IMR-90 (cell line): ENCODE measurements at places on chromosomes 11 and 22.

DNA sequence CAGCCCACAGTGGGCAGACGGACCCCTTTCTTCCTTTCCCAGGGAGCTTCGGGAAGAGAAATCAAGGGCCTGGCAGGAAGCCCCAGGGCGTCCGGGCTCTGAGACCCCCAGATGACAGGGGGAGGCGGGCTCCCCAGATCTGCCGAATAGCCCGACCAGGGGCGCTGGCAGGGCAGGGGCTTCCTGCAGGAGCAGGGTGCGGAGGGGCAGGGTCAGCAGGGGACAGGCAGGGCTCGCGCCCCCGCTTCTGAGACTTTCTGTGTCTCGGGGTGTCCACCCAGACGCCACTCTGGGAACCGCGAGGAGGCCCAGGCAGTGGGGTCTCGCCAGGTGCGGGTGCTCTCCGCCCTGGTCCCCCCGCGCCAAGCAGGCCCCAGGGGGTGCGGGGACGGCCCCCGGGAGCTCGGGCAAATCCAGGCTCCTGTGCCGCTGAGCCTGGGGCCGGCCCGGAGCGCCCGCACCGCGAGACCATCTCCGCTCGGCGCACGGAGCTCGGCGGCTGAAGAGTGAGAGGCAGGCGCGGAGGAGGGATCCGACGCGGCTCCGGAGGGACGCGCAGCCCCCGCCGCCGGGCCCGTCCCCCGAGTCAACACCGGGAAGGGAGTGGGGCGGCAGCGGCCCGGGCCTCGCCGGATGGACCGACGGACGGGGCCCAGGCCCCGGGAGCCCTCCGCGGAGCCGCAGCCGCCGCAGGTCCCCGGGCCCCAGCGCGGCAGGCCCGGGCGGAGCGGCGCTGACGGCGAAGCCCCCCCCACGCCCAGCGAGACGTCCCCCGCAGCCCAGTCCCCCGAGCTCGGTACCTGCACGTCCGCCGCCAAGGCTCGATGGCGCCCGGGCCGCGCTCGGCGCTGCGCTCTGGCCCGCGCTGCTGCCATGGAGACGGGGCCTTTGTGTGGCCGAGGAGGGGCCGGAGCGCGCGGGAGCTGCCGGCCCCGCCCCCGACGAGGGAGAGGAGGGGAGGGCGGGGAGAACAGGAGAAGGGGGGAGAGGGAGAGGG lies at the start of gene PLXNB2:
PLXNB2 (minus strand) TSS at position 894 of the 997 bp plus-strand sequence. CDS start 17,062 bp downstream, outside the sequence.
- DNase-seq: peak; percentile 80

DNA sequence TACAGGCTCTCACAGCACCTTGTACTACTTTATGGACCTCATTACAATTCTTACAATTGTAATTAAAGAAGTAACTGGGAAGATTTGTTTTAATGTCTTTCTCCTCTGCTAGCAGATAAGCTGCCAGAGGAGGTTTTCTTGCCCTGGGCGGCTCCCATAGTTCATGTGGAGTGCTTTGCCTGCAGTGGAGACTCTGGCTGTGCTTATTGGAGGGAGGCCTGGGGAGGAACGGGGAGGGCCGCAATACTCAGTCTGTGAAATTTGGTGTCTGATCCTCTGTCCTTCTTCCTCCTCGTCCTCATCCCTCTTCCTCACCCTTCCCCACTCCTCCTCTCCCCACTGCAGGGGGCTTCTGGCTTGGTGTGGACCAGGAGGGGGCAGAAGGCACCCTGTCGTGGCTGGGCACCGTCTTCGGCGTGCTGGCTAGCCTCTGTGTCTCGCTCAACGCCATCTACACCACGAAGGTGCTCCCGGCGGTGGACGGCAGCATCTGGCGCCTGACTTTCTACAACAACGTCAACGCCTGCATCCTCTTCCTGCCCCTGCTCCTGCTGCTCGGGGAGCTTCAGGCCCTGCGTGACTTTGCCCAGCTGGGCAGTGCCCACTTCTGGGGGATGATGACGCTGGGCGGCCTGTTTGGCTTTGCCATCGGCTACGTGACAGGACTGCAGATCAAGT lies 5.6 kb downstream of the SLC35C1 start:
- DNase-seq: no peak

GRCh38 chr11:76280151-76280881 lies 74.0 kb upstream of the WNT11 start:
- no peak for DNase-seq

GRCh38 chr11:63882555-63883242 lies 34.3 kb downstream of the RCOR2 start:
- DNase-seq: no peak

DNA sequence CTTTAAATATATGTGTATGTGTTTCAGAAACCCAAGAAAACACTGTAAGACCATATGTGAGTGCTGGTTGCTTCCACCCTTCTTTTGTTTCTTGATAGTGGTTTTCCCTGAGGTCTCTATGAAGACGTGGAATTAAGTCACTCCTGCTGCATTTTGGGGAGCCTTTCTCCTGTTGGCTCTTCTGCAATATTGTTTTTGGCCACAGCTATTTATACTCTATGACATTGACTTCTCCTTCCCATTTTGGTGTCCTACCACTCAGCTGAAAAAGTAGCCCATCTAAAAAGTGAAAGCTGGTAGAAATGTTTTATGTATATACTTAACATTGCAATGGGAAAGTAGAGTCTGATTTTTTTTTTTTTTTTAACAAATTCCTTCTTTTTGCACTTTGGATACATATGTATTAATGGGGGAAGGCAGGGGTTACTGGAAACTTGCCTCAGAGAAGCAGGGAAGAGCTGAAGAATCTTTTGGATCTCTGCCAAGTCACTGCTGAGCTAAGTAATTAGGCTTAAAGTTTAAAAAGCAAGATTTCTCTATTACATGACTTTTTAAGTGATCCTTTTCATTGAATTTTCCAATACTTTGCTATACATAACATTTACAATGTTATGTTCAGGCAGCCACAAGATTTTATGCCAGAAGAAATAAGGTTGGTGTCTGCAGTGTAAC lies 1.8 kb downstream of the TTC17 start:
- peak; percentile 42 for DNase-seq

DNA sequence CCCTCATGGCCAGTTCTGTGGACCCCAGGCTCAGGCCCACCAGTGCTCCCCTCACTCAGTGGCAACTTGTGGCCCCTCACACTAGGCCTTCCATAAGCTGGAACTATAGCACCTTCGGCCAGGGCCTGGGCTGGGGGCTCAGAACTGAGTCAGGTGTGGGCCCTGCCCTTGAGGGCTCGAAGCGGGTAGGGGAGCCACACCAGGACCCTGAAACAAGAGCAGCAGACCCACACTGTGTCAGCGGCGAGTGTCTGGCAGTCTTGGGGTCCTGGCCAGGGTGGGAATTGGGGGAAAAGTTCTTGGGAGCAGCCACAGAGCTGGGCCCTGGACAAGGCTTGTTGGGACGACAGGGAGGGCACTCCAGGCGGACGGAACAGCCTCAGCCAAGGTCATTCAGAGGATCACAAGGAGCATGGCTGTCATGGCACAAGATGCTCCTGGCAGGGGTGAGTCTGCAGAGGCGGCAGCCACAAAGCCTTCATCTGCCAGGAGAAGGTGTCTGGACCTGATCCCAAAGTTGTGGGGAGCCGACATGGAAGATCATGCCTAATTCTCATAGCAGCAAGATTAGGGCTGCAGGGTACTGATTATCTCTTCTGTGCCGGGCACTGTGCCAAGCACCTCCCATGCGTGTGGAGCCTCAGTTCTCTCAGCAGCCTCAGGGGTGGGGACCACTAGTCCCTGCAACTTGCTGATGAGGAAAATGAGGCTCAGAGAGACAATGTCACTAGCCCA lies 50.7 kb downstream of the SHISAL1 start:
- DNase-seq: no peak

DNA sequence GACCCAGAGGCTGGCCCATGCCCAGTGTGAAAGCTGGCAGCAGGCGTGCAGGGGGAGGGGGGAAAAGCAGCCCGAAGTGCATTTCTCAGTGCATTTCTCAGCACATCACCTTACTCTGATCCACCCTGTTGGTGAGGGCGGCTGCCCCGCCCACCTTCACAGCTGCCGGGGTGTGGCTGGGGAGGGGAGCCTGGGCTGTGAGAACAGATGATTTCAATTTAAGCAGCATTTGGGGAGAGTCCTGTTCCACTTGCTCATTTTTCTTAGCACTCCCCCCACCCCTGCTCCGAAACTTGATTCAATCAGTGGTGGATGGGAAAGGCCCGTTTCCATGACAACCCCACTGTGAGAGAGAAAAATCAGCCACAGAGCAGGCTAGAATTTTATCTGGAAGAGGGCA lies 84.8 kb downstream of the SNX19 start:
- peak; percentile 22 for DNase-seq

DNA sequence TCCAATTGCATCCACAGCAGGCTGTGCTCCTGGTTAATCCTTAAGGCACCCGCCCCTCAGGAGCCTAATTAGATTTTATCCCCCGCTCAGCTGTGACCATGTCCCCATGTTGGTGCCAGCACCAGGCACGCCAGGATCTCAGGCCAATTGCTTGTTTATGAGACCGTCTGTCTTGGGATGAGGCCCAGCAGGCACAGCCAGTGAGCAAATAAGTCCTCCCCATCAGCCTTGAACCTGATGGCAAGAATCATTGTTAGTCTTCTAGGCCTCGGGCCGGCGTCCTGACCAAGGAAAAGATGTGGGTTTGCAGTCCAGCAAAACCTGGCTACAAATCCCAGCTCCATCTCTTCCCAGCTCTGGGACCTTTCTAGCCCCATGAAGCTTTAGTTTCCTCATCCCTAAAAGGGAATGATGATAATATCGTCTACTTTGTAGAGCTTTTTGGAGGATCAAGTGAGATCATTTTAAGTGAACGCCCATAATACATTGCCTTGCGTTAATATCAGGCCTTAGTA lies 57.3 kb downstream of the TP53I11 start:
- no peak for DNase-seq

- DNase-seq: peak; percentile 18
Measured at GRCh38 chr11:22634897-22635629, 9.4 kb upstream of the FANCF start.

GRCh38 chr11:96311120-96311568 lies 31.9 kb downstream of the MAML2 start:
- DNase-seq: peak; percentile 74

DNA sequence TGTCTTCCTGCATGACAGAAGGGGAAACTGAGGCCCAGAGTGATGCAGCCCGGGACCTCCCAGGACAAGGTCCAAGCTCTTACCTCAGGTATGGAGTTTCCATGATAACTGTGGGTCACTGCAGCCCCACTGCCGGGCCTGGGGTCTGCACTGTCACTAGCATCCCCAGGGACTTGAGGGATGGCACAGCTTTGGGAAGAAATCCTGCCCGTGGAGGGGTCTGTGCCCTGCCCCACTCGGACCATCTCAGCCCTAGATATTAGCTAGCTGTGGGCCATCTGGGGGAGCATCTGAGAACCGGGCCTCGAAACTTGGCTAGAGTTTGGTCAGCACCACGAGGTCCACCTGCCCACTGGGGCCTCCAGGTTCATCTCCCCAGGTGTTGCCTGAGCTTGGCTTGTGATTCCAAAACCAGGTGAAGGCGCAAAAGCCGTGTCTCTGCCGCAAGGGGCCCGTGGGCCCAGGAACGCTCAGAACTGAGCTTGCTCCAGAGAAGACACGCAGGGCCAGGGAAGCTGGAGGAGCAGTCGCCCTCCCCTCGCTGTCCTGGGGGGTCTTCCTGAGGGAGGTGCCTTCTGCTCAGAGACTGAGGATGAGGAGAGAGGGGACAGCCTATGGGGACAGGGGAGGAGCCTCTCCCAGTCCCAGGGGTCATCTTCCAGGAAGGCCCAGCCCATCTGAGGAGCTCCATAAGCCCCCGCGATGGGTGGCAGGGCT lies 4.8 kb downstream of the LINC01488 start:
- DNase-seq: no peak

DNA sequence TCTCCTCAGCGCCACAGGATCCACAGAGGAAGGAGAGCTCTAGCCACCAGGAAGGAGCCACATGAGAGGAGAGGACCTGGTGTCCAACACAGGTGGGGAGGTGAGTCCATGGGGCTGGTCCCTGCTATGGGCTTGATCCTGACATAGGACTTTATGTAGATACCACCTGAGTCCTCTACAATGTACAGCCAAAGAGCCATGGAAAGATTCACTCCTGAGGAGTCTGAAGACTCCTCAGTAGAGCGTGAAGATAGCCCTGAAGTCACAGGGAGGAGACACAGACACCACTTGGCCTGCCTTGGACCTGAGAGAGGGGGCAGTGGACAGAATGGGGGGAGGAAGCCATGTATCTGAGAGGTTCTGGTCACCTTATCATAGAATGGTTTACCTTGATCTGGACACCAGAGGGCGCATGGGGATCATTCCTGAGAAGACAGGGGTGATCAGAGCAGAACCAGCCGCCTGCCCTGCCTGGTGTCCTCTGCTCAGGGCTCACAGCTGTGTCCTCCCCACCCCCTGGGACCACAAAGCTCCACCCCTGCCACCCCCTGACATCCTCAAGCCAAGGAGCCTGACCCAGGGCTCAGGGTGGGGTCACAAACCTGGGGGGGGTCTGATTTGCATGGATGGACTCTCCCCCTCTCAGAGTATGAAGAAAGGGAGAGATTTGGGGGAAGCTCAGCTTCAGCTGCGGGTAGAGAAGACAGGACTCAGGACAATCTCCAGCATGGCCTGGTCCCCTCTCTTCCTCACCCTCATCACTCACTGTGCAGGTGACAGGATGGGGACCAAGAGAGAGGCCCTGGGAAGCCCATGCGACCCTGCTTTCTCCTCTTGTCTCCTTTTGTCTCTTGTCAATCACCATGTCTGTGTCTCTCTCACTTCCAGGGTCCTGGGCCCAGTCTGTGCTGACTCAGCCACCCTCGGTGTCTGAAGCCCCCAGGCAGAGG lies 77.0 kb downstream of the ZNF280B start:
- peak; percentile 34 for DNase-seq

DNA sequence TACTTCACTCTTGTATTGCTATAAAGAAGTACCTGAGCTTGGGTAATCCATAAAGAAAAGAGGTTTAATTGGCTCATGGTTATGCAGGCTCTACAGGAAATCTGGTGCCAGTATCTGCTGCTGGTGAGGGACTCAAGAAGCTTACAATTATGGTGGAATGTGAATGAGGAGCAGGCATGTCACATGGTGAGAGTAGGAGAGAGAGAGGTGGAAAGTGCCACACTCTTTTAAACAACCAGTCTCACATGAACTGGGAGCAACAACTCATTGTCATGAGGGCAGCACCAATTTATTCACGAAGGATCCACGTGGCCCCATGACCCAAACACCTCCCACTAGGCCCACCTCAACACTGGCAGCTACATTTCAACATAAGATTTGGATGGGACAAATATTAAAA lies 24.6 kb upstream of the IGLL5 start:
- no peak for DNase-seq

DNA sequence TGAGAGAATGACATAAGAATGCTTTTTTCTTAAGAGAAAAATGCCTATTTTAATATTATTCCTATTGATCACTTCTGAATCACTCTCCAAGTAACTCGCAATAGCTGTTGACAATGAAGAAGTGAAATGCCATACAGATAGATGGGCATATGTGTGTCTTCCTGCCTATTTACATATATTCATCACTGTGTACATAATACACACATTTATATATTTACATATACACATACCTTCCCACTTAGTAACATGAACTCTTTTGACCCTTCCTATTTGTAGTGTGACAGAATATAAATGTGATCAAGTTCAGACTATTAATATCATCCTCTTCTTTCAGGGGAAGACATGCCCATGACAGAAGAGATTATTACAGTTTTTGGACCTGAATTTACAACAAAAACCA lies 756.7 kb downstream of the DLG2 start:
- DNase-seq: no peak

GRCh38 chr11:105767931-105768330 lies 158.1 kb downstream of the GRIA4 start:
- DNase-seq: no peak

GRCh38 chr11:134792044-134792443 lies 380.0 kb upstream of the B3GAT1 start:
- DNase-seq: peak; percentile 1
